ENCODE measurements at places on chromosomes 7 and 10.

- DNase-seq = no peak
Measured at GRCh38 chr10:35907548-35907947, 265.5 kb upstream of the FZD8 start.

DNA sequence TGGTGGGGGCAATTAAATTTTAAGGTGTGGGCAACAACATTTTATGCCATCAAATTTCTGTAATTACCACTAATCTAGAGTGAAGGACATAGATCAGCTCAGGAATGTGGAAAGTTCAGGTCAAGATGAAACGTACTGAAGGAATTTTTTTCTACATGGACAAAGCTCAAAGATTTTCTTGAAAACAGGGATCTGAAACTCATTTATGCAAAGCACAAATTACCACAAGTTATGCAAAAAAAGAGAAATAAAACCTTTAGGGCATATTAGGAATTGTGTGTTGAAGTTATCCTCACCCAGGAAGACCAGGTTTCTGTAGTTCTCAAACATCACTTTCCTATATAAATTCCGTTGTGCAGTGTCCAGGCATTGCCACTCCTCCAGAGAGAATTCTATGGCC lies 18.9 kb downstream of the ZNF680 start:
- DNase-seq = no peak

- no peak for DNase-seq
Measured at GRCh38 chr10:2734603-2735002, 332.7 kb upstream of the PFKP start.

DNA sequence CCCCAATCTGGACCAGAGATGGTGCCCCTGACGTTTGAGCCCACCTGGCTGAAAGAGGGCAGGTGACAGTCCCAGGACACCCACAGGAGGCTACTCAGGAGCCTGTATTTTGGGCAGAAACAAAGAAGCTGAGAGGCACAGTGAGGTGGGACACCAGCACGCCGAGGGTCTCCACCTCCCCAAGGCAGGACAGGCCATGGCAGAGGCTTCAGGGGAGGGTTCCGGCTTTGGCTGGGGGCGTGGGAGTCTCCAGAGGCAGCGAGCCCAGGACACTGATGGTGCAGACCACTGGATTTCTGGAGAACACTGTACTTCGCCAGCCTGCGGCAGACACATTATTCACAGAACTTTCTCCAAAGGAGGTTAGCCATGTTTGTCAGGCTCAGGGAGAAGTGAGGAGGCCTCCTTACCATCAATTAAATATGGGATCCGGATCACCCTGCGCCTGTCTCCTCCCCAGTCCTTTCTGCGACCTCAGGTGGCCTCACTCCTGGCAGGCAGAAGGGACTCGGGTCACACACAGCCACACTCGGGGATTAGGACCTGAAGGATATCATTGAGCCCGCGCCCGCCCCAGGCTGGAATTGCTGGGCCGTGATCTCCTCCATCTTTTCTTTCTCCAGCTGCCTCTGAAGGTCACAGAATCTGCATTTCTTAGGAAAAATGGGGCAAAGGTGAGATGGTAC lies 98.3 kb downstream of the MKI67 start:
- no peak for DNase-seq

GRCh38 chr10:27671821-27672220 lies 73.8 kb downstream of the MKX start:
- DNase-seq = no peak

GRCh38 chr10:7526017-7526400 lies 115.2 kb upstream of the SFMBT2 start:
- no peak for DNase-seq
